ENCODE measurements at places on chromosomes 1 and 21.

GRCh38 chr1:214503553-214503952 is 47.8 kb downstream of the PTPN14 start:
- no peak for DNase-seq

DNA sequence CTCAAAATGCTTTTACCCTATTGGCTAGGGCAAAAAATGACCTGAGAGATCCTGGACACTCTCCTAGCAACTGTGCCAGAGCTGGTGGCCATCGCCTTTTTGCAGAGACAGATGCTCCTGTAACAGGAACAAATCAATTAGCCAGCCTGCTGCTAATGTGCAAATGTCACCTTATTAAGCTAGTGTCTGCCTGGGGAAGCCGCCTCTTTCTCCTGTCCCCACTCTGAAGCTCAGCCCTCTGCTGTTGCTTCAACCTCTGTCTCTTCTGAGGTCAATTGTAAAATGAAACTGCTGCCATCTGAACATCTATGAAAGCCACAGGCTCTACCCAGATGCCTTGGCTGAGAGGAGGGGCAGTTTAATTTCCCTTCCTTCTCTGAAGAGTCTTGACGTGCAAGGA is 85.5 kb upstream of the CACNA1E start:
- no peak for DNase-seq

DNA sequence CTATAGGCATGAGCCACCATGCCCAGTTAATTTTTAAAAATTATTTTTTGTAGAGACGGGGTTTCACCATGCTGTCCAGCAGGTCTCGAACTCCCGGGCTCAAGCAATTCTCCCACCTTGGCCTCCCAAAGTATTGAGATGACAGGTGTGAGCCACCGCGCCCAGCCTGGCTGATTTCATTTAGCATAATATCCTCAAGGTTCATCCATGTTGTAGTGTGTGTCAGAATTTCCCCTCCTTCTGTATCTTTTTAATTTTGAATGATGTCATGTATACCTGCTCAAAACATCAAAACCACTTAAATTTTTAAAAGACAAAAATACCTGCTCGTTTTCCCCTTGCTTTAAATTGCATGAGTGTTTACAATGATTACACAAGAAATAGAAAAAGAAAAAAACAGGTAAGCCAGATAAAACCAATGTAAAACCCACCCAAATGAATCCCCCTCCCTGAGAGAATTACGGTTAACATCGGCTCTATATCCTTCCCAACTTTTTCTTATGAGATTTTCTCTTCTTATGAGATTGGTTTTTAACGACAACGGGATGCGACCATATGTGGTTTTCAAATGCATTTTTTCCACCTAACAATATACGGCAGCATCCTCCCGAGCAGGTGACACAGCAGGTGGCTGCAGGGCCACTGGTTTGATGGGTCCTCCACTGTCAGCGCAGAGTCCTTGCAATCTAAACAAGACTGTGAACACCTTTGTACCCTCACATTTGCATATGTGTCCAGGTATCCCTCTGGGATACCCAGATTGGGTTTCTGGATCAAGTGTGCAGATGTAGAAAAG is 22.1 kb downstream of the IFFO2 start:
- no peak for DNase-seq

- no peak for DNase-seq
These were observed 1326.3 kb downstream of the BRINP3 start for GRCh38 chr1:189151361-189151760.

DNA sequence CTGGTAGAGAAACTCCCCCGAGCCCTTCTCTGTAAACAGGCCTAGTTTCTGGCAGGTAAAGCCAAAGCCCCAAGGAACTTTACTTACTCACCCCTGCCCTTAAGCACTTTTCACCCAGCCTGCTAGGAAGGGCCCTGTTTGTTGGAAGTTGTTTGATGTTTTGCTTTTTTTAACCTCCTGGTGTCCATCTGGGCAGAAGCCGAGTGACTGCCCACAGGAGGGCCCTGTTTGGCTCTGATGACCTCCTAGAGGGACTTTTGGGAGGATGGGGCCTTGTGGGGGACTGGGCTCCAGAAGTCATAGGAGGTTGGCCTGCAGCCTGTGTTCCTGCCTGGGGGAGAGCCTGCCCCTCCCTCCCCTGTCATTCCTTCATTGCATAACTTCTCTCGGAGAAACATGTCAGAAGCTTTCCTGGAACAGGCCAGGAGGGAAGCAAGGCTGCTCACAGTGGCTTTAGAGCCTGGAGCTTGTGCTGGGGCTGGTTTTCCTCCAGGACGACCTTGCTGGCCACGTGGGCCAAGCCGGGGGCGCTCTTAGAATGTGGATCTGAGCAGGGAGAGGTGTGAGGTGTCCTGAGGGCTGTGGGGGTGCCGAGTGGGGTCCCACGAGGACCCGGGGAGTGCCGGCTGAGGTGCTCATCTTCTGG is 33.9 kb downstream of the COQ8A start:
- DNase-seq: no peak

All from posterior cingulate gyrus (tissue), 11 donors.